ENCODE measurements at places on chromosomes 3 and 15.
A peak's percentile ranks its signal among the peaks of the same experiment; 100 is the strongest.

- H3K4me1 ChIP-seq, result peaks cover 14% of the 10 kb centered on the region
- H3K27me3 ChIP-seq, result no peaks in the 10 kb centered on the region
- DNase-seq, result no peak
- peaks cover 86% of the 10 kb centered on the region for H3K36me3 ChIP-seq
- no peak overlapping the region for H3K4me3 ChIP-seq
Observed at GRCh38 chr3:11555881-11556633, 87.7 kb downstream of the VGLL4 start.

DNA sequence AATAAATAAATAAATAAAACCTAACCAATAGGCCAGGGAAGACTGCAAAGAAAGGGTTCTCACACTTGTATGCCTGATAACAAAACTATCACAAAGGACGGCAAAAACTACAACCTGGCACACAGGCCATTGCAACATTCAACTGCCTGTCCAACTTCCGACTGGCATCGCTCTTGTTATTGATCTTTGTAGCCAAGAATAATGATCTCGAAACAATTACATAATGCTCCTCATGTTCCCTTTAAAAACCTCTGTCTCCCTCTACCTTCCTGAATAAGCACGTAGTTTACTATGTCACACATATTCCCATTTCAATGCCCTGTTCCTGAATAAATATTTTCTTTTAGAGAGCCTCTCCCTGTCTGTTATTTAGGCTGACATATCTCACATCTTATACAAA is 74.3 kb downstream of the B3GNT5 start:
- H3K27me3 ChIP-seq, result no peaks in the 10 kb centered on the region
- no peak overlapping the region for H3K4me3 ChIP-seq
- peaks cover 40% of the 10 kb centered on the region for H3K4me1 ChIP-seq
- no peak overlapping the region for H3K27ac ChIP-seq

DNA sequence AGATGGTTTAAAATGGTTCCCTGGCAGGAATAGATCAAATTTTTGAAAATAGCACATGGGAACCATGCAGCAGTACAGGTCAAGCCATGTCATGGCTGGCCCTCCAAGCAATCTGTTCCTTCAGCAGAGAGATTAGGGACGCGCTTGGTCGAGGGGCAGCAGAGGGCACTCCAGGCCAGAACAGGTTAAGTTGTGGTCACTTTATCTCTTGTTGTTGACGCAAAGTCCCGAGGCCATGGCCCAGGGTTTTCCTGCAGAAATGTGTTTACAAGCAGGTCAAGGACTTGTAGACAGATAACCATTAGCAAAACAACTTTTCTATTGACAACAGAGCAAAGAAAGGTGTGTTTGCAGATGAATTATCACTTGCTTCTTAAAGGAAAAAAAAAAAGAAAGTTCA is 570.0 kb upstream of the NR2F2 start:
- no peak overlapping the region for H3K27ac ChIP-seq
- DNase-seq, result no peak
- H3K27me3 ChIP-seq, result no peaks in the 10 kb centered on the region

DNA sequence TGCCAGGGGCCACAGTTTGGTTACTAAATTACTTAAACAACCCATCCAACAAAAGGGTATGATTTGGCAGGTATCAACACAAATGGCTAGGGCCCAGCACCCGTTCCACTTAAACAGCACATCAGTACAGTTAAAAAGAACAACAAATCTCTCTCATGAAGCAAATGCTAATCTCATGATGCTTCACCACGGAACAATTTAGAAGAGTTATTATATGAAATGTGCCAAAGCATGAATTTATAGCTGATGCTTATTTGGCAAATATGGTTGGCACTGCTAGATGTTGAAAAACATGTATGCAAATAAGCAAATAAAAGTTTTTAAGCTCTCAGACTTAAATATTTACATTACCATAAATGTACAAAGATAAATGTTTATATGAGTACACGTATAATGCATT is 2.3 kb downstream of the PEAK1 start:
- peaks cover 16% of the 10 kb centered on the region for H3K36me3 ChIP-seq
- H3K4me3 ChIP-seq, result no peak overlapping the region
- H3K4me1 ChIP-seq, result peaks cover 33% of the 10 kb centered on the region
- H3K27ac ChIP-seq, result no peak overlapping the region
- DNase-seq, result no peak
- H3K27me3 ChIP-seq, result no peaks in the 10 kb centered on the region

DNA sequence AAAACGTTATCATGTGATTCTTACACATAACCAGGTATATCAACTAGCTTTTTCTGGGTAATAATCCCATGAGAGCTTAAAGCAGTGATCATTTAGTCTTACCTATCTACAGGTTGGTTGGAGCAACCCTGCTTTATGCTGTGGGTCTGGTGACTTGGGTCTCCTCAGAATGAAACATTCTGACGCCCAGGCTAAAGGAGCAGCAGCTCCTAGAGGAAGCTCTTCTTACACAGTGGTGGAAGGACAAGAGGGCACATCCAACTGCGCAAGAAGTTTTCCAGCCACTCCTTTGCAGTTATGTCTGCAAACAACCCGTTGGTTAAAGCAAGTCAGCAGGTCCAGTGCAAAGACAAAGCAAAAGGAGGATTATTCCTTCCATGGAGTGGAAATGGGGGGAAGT is 377.5 kb downstream of the EDEM1 start:
- DNase-seq, result no peak
- H3K4me1 ChIP-seq, result no peaks in the 10 kb centered on the region
- H3K27me3 ChIP-seq, result peaks cover 3% of the 10 kb centered on the region
- no peak overlapping the region for H3K27ac ChIP-seq

- H3K27ac ChIP-seq, result no peak overlapping the region
- H3K4me1 ChIP-seq, result no peaks in the 10 kb centered on the region
- H3K36me3 ChIP-seq, result no peaks in the 10 kb centered on the region
- peaks cover 6% of the 10 kb centered on the region for H3K27me3 ChIP-seq
Observed at GRCh38 chr15:95252404-95252803, 1021.0 kb downstream of the MCTP2 start.

- no peak overlapping the region for H3K27ac ChIP-seq
- H3K27me3 ChIP-seq, result no peaks in the 10 kb centered on the region
- DNase-seq, result no peak
- no peak overlapping the region for H3K4me3 ChIP-seq
- peaks cover 53% of the 10 kb centered on the region for H3K4me1 ChIP-seq
- H3K36me3 ChIP-seq, result peaks cover 38% of the 10 kb centered on the region
Observed at GRCh38 chr3:15305359-15305844, 27.0 kb downstream of the SH3BP5 start.

GRCh38 chr3:125316246-125316645 is 58.9 kb downstream of the ZNF148 start:
- no peak overlapping the region for H3K27ac ChIP-seq
- DNase-seq, result no peak
- H3K4me1 ChIP-seq, result peaks cover 46% of the 10 kb centered on the region

GRCh38 chr3:56389183-56389830 is 79.0 kb downstream of the ERC2 start:
- no peak overlapping the region for H3K4me3 ChIP-seq
- no peak for DNase-seq
- H3K27me3 ChIP-seq, result peaks cover 33% of the 10 kb centered on the region
- H3K27ac ChIP-seq, result peak overlapping the region; percentile 86

- peaks cover 3% of the 10 kb centered on the region for H3K27me3 ChIP-seq
- no peaks in the 10 kb centered on the region for H3K36me3 ChIP-seq
- DNase-seq, result no peak
- H3K4me3 ChIP-seq, result no peak overlapping the region
- H3K27ac ChIP-seq, result no peak overlapping the region
Observed at GRCh38 chr3:25820366-25820765, 30.5 kb downstream of the OXSM start.
